ENCODE measurements at places on chromosomes 2 and 18.

GRCh38 chr2:150787353-150788093, 300.1 kb upstream of the RND3 start:
- no peak for DNase-seq

- DNase-seq = no peak
Measured at GRCh38 chr2:18151237-18151636, 272.8 kb downstream of the KCNS3 start.

- no peak for DNase-seq
Measured at GRCh38 chr2:207724113-207724512, 12.7 kb downstream of the CCNYL1 start.

GRCh38 chr2:236965021-236965840, 120.5 kb upstream of the COPS8 start:
- no peak for DNase-seq

- no peak for DNase-seq
Measured at GRCh38 chr2:206379266-206379665, 64.1 kb upstream of the ADAM23 start.

DNA sequence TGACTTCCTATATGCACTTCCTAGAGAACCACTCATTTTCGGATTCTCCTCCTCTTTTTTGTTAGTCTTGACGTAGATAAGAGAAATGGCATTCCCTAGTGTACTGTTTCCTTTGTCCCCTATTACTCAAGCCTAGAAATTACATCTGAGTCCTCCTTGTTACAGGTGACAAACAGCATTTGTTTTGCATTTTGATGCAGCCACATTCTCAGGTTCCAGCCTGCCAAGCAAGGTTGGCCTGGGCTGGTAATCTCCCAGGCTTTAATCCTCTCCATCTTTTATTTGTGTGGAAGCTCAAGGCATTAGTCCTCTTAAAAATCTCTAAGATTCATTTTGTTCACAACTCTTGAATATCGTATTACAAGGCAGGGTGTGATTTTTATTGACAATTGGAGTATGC, 318.0 kb upstream of the NRP2 start:
- DNase-seq = no peak

GRCh38 chr2:221614274-221614673, 42.2 kb upstream of the EPHA4 start:
- DNase-seq = no peak

- DNase-seq = no peak
Measured at GRCh38 chr2:102782933-102783332, 21.1 kb downstream of the TMEM182 start.

- DNase-seq = no peak
Measured at GRCh38 chr2:201931951-201932350, 101.7 kb upstream of the FZD7 start.

DNA sequence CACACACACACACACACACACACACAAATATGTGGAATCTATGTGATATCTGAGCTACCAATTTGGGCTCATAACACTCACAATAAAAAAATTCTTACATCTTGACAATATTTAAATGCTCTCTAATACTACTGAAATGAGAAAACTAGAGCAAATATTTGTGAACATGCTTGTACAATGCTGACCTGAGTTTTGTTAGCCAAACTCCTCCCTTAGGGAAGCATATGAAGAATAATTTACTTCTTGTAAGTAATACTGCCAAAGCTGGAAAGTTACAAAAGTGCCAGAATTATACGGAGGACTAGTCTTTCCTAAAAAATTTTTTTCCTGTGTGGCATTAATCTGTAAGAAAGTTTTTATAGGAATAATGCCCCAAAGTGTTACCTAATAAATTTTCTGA, 18.5 kb downstream of the MBD2 start:
- no peak for DNase-seq

DNA sequence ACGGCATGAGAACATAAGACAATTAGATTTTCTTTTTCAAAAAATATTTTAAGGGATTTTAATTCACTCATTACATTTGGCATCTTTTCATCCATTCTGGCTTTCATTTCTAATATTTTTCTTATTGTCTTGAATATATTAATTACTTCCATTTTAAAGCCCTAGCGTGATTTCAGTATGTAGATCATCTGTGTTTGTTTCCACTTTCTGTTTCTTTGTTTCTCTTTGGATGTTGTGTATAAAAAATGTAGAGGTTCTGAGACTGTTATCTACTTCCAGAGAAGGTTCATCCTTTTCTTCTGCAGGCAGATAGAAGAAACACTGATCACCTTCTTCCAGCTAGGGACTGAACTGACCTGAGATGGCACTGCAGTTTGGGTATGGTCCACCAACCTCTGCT, 664.4 kb upstream of the SLC39A10 start:
- DNase-seq = no peak

GRCh38 chr2:48316753-48317750, 212.9 kb upstream of the STON1 start:
- DNase-seq = no peak

DNA sequence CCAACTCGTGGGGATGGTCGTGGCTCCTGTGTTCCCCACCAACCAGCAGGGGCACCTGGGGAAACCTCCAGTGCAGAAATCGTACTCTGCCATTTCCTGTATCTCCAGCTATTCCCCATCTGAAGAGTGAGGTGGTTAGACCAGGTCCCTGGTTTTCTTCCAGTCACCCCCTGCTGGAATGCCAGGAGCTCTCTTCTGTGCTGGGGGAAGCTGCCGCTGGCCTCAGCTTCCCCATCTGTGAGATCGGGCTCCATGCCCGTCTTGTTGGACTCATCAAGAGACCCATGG, 119.7 kb downstream of the INHBB start:
- DNase-seq = no peak

DNA sequence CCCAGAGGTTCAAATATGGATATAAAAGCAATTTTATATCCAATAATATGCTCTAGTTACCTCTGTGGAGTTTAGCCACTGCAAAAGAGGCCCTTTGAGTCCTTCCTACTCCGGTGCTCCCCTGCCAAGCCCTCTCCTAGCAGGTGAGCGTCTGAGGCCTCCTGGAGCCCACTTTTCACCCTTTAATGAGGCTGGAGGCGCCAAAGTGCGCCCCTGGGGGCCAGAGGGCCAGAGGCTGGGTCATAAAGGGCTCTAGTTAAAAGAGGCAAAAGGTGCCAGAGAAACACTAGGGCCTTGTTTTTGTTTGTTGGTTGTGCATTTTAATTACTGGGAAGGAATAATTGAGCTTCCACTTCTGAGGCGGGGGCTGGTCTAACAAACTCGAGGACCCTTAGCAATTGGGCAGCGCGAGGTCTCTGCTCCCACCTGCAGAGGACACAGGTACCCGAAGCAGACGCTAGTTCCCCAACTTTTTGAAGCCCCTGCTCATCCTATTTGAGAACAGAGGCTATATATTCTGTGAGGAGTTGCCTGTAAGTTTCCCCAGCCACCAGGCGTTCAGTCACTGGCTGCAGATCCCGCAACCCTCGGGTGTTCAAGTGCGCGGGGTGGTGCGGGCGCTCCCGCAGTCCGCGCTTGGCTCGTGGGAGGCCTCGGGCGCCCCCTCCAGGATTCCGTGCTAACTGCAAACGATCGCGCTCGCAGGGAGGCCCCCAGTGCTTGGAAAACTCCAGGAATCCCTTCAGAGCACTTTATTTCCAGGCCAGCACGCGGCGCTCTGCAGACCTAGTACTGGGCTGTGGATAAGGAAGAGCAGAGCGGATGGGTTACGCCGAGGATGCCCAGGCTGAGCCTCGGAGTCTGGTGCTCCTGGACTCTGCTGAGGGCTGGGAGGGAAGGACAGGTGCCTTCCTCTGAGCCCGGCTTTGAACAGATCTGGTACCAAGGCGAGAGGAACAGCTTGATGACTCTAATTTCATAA, 14.1 kb downstream of the MSGN1 start:
- DNase-seq = peak; percentile 11

DNA sequence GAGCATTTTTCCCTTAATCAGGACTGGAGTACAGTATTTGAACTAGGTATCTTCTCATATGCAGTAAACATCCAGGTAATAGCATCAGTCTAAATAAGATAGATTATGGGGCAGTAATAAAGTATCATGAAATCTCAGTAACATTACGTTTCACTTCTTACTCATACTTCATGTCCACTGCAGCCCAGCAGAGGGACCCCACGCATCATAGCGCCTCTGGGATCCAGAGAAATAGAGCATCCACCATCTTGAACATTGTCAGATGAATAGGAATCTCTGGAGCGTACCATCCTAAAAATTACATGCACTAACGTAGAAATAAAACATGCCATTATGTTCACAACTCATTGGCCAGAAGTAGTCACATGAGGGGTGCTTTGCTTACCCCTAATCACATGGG, 499.0 kb downstream of the CPS1 start:
- DNase-seq = no peak

DNA sequence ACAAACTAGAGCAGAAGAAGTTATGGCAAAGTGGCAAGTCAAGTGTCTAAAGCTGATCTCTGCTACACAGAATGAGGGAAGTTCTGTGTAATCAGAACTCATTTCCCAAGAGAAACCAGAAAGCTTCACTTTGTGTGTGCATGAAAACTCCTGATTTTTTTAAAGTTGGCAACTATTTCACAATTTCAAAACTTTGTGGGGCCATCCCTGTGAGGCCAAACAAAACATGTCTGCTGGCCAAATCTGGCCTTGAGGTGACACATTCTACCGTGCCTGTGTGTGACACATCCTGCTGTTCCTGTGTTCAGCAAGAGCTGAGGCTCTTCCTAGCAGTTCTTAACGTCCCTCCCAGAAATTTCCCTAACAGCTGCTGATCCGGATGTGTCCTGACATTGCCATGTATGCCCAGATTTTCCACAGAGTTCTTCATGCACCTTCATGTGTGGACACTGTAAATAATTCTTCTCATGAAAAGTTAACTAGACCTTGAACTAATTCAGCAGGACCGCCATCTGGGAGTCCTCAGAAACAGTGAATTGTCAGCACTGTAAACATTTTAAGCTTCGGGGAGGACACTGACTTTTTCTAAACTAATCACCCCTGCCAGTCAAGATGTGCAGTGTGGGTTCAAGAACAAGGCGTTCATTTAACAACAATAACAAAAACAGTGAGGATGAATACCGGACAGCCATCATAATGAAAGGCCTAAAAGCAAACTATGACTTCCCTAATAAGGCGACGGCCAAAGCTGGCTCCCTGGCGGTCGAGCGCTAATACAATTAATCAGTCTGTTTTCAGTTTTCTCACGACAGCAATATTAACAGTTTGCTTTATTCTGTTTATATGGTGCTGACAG, 99.0 kb downstream of the PLEKHM3 start:
- no peak for DNase-seq

DNA sequence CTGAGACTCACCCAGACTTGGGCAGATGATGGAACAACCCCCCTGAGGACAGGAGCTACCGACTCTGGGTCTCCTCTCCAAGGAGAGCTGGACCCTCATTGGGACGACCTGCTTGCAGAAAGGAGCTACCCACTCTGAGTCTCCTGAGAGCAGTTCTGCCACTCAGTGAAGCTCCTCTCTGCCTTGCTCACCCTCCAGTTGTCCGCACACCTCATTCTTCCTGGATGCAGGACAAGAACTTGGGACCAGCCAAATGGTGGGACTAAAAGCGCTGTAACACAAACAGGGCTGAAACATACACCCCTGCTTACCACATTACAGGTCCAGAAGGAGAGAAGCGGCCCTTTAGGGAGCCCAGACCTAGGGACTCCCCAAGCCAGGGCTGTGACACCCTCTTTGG, 124.9 kb upstream of the CCDC150 start:
- DNase-seq = no peak

- no peak for DNase-seq
Measured at GRCh38 chr2:2877427-2877826, 500.2 kb downstream of the EIPR1 start.

DNA sequence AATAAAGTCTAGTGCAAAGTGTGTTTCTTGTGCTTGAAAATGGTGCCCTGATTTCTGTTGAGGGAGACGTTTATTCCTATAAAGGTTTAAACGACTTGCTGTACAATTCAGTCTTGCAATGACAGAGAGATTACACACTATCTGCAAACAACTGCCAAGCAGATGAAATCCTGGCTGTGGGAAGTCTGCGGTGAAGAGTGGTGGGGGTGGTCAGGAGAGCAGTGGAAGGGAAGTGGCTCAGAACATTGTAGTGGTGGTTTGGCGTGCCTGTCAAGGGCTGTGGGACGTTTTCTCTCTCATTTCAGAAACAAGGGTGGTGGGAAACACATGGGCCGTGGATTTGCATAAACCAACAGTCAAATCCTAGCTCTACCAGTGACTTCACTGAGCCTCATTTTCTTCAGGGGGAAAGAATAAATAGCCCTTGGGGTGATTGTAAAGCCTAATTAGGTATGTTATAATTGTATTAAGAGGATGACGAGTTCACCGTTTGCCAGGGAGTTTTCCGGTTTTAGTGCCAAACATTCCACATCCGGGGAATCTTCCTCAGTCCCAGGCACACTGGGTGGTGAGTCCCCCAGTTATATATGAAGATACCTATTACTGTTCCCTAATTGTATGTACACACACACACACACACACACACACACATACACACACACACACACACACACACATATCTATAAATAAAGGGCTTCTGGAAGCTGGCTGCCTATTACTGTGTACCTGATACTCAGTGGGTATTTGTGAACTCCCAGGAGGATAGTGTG, 115.0 kb downstream of the SPTBN1 start:
- peak; percentile 90 for DNase-seq

DNA sequence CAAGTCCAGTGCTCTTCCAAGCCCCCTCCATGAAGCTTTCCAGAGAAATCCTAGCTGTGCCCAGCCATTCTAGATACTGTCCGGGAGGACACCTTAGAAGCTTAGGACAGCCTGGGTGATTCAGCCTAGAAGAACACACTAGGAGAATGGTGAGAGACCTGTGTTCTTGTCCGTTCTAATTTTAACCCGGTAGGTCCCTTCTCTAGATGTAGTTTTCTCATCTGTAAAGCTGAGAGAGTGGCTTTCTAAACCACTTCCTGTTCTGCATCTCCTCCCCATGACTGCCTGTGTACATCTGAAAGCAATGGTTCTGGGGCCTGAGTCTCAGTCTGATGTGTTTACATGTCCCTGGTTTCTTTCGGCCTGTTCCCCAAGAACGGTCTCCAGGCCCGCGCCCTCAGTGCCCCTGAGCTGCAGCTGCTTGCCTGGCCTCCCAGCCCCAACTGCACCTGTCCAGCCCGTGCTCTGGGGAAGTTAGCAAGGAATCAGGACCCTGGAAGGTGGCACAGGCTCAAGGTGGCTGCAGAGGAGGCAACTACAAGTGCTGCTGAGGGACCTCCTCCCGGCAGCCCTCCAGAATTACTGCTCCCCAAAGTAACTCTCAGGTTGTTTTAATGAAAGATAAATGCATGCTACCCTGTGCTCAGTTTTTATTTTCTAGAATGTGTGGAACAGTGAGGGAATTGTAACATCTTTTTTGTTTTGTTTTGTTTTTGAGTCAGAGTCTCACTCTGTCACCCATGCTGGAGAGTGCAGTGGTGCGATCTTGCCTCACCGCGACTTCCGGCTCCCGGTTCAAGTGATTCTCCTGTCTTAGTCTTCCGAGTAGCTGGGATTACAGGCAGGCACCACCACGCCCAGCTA, 105.9 kb downstream of the LBH start:
- DNase-seq = peak; percentile 35

DNA sequence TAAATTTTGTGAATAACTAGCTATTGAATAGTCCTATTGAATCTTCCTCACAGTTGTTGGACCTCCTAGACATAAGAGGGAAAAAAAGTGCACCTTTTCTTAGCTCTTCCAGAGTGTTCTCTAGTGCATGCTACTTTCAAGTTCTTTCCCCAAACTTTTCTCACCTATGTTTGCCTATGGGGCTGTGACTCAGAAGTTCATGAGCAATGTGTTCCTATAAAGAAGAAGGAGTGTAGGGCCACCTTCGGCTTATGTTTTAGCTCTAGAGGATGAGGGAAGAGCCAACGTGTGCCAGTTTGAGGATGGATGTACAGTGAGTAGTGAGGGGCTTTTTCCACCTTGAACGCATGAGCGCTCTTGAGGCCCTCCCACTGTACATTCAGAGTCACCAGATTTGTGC, 27.0 kb upstream of the HNMT start:
- DNase-seq = no peak

- DNase-seq = no peak
Measured at GRCh38 chr2:222024932-222025880, 273.6 kb downstream of the PAX3 start.
